Stimulated activated CD4-positive, alpha-beta T cell treated with anti-CD3 and anti-CD28 coated beads, Interleukin-4, amount 100 ng/mL, for 1 hour (primary cell): ENCODE measurements at places on chromosomes 16 and 17.
A peak's percentile ranks its signal among the peaks of the same experiment; 100 is the strongest.

DNA sequence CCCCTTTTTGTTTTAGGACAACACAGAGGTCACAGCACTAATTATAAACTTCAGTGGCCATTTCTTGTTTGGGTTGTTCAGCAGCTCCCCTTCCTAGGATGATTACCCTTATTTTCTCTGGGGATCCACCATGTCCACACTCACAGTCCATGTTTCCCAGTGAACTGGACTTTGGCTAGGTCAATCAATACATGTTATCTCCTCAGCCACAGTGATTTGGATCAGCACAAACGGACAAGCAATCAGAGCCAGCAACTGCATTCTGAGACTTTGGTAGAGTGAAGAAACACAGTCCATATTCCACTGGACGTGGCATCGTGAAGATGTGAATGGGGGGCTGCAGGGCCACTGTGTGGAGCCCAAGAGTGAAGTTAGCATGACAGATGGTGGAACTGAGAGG, 4.6 kb downstream of the TMEM220 start:
- no peak for DNase-seq

DNA sequence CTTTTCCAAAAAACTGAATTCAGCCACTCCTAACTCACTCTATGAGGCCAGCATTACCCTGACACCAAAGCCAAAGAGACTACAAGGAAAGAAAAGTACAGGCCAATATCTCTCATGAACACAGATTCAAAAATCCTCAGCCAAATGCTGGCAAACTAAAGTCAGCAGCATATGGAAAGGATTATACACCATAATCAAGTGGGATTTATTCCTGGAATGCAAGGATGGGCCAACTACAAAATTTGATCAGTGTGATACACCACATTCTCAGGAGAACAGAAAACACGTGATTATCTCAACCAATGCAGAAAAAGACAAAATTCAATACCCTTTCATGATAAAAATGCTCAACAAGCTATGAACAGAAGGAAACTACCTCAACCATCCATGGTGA, 7.7 kb upstream of the AATK start:
- DNase-seq: no peak

GRCh38 chr17:59845595-59846393, 46.9 kb downstream of the TUBD1 start:
- DNase-seq: peak; percentile 47

DNA sequence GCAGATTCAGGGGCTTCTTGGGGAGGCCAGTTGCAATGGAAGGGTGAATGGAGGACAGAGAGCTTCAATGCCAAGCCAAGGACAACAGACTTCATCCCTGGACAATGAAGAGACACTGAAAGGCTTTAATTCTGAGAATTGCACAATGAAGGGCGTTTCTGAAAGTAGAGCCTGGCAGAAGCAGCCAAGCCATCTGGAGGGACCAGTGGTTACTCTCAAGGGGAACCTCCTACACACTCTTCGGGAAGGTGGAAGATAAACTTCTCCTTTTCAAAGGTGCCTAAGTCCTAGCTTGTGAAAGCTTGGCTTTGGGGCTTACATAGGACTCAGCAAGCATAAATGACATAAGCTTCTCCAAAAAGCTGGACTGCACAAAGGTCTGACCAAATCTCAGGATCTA, 6.2 kb upstream of the CES1 start:
- DNase-seq: no peak

- DNase-seq: no peak
Measured at GRCh38 chr17:62110923-62111484, 45.9 kb upstream of the MED13 start.
